ENCODE measurements at places on chromosomes 11 and 22.
A peak's percentile ranks its signal among the peaks of the same experiment; 100 is the strongest.

GRCh38 chr22:28931844-28932567, 48.6 kb downstream of the ZNRF3 start:
- DNase-seq = peak; percentile 35

DNA sequence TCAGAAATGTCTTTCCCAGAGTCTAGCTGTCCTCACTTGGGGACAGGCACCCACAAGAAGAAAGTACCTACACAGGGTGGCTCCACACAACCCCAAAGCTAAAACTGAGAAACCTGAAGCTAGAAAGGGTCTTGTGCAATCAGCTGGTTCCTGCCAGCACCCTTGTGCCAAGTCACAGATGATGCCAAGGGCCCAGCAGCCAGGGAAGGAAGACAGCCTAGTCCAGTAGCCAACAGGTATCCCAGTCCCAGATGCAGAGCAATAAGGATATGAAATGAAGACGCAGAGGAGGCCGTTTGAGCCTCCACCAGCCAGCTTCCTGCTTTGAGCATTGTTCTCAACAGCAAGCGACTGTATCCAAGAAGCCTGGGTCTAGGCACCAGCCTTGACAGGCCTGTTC, 6.1 kb downstream of the PLEKHA7 start:
- no peak for DNase-seq

- no peak for DNase-seq
Observed at GRCh38 chr22:36756746-36757655, 18.9 kb downstream of the IFT27 start.

GRCh38 chr11:117580866-117581265, 216.2 kb downstream of the DSCAML1 start:
- no peak for DNase-seq

Data from DMS53 (cell line).